ENCODE measurements at places on chromosomes 2 and 18.

- no peak for DNase-seq
Measured at GRCh38 chr2:131724019-131724418, 196.3 kb downstream of the CCDC74A start.

DNA sequence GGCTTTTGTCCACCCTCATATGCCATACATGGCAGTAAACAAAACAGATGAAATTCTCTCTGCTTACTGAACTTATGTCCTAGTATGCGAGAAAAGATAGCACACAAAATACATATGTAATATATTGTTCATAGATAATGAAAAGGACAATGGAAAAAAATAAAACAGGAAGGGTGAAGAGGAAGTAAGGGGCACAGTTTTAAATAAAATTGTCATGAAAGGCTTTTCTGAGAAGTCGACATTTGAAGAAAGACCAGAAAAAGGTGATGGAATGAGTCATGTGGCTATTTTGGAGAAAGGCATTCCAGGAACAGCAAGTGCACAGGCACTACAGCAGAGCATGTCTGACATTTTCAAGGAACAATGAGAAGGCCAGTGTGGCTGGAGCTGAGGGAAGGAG, 56.4 kb downstream of the KCNH7 start:
- DNase-seq = no peak

GRCh38 chr2:195552581-195552980, 104.4 kb upstream of the SLC39A10 start:
- DNase-seq = no peak

- DNase-seq = no peak
Measured at GRCh38 chr2:112516801-112517200, 25.5 kb upstream of the POLR1B start.

DNA sequence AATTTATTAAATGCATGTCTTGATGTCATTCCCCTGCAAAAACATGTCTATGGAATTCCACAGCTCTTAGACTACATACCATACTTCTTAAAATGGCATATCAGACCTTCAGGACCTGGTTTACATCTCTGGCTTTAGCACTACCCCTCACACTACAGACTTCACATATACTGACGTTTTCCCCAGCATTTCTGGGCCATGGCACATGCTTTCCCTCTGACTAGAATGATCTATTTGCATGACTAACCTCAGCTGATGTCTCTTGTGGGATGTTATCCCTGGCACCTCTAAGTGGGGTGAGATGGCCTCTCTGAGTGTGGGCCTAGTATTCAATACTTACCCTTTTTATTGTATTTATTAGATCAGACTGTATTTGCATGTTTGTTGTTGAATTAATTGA, 381.6 kb downstream of the ERBB4 start:
- no peak for DNase-seq

DNA sequence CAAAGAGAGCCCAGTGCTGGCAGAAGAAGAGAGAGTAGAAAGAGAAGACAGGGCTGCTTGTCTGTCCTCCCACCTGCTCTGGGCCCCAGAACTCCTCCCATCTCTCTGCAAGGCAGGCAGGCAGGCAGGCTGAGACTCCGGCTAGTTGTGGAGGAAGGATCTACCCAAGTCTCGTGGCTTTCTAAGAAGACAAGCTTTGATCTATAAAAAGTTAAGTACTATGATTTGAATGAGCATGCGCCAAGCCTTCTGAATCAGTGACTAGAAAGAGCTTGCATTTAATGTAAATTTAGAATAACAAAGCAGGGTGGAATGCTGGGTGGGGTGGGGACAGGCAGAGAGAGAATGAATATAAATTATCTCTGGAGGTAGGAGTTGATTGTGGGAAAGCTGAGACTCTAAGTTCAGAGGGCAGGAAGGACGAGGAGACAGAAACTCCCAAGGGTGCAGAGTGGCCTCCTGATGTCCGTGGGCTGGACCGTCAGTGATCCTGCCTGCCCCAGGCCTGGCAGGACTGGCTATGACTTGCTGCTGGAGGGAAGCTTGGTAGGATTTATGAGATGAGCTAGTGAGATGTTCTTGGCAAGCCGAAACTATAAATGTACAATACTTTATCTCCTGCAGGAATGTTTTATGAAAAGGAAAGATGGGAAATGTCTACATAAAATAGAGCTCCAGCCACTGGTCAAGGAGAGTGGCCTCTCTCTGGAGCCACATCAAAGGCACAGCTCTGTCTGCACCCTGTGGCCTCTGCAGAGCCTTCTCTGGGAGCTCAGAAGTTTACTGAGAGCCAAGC, 447.5 kb downstream of the TNS1 start:
- DNase-seq = no peak

- no peak for DNase-seq
Measured at GRCh38 chr18:14221689-14222088, 89.5 kb upstream of the ZNF519 start.

- no peak for DNase-seq
Measured at GRCh38 chr2:112936927-112937232, 25.9 kb downstream of the IL37 start.

GRCh38 chr18:42509750-42510415, 554.8 kb downstream of the PIK3C3 start:
- no peak for DNase-seq

DNA sequence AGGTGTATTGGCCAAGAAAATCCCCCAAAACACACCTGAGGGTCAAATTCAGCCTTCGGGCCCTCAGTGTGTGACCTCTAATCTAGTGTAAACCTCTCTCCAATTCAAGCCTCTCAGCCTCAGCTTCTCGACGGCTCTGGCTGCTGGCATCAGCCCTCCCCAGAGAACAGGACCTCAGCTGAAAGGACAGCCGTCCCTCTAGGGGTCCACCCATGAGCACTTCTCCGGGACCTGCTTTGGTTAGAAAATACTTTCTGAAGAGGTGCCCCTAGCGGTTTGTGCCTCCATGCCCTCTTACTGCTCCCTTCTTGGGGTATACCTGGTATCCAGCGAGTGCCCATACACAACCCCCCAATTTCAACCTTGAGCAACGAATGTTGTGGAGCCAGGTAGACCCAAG, 48.8 kb downstream of the INHBB start:
- no peak for DNase-seq

DNA sequence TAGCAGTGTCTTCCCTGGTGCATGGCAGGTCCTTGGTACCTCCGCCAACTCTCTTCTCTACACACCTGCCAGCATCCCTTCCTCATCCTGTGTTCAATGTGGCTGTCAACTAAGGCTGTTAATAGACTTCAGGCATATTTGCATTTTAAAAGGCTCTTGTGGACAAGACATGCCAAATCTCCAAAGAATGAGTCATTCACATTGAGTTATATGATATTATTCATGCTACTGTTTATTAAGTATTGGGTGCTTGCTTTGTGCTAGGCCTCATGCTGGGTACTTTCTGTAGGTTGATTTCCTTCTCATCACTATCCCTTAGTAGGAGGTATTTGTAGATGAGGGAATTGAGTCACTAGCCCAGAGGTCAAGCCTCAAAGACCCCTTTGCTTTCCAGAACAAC, 5.2 kb downstream of the MYO1B start:
- DNase-seq = no peak

DNA sequence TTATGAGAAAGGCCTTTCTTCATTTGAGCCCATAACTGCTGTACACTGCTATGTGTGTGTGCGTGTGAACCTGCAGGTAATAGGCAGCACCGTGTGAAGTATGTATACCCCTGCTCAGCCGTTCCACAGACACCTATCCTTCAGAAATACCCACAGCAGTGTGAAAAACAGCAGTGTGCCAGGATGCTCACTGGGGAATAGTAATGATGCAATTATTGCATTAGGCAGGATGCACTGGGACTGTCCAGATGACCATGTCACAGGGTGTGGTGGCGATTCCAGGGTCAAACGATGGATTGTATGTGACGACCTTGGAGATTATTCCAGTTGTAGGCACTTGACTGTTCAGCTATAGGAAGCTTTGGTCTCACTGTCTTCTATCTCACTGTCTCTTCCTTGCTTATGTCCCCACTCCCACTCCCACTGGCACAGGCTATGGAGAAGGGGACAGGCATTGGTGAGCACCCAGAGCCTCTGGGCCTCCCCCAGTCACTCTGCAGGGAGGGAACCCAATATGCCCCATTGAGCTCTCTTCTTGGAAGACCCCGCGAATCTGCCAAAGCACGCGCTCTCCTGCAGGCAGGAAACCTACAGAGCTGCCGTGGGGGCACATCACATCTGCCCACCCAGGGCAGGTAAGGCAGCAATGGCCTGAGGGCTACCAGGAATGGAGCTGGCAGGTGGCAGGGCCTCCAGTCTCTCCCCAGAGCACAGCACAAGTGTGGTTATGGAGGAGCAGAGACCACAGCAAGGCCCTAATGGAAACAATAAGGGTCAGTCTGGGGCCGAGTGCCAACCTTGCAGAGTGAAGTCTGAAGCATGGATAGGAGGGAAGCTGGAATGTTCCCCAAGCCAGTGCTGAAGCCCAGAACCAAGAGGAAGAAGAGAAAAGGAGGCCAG, 518.9 kb upstream of the RAB6C start:
- DNase-seq = no peak

DNA sequence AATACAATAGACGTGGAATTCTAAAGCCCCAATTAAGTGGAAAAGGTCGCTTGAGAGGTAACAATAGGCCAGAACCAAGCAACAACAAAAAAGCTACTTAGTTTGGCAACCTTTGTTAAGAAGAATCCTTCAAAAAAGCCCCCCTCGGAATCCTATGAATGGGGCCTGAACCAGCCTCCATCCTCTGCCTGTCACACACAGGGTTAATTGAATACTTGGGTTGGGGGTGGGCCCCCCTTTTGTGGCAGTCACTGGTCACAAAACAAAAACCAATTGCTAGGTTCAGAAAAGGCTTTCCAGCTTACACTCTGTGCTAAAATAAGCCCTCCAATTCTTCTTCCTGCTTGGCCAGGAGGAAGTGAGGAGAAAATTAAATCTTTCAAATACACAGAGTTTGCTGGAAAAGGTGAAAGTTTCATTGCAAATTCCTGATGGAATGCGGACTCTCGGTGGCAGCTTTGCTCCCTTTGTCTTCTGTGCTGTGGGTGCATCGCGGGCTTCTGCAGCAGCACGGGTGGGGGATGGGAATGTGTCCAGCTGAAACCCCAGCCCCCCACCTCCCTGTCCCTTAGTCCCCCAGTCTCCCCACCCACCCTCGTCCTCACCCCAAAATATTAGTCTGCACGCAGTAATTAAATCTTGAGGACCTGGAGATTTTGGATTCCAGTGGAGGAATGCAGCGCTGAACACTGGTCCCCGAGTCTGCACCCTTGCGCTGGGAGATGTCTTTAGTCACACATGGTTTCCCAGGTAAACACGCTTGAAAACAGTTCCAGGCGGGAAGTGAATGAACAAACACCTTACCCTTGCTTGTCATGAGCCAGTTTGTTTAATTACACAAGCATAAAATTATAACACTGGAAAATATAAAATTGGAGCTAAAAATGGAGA, 254.3 kb downstream of the SOX11 start:
- DNase-seq = no peak

DNA sequence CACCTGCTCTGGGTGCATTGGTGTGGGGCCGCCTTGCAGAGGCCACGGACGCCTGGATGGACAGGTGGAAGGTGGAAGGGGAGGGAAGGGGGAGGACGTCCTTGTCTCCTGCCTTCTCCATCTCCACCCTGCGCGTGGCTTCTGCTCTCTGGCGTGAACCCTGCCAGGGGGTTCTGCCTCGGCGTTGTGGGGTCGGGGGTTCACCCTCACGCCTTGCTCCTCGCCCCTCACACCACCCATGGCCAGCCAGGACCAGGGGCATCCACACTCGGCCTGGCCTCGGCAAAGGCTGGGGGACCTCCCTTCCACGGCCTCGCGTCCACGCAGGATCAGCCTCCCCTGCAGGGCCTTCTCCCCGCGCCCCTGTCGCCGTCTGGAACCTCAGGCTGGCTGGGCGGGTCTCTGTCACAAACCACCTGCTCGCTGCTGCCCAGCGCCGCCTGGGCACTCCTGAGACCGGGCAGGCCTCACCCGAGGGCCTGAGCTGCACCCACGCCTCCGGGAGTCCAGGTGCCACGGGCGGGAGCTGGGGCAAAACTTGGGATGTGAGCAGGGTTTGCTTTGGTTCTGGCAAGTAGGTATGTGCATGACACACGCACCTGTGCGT, 655.9 kb downstream of the GALR1 start:
- DNase-seq = no peak

DNA sequence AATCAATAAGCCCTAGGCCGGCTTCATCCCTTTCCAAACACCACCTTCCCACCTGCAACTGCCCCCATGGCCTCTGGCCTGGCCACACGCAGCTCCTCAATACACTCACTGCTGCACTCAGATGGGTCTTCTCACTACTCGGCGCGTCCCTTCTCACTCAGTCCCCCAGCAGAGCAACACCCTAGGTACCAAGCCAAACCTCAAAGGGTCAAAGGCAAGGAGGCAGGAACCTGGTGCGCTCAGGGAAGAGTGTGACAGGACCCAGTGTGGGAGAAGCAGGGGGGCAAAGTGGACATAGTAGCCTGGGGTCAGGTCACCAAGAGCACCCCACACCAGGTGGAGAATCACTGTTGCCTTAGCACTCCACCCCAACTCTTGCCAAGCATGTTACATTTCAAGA, 90.6 kb downstream of the TTC32 start:
- no peak for DNase-seq

DNA sequence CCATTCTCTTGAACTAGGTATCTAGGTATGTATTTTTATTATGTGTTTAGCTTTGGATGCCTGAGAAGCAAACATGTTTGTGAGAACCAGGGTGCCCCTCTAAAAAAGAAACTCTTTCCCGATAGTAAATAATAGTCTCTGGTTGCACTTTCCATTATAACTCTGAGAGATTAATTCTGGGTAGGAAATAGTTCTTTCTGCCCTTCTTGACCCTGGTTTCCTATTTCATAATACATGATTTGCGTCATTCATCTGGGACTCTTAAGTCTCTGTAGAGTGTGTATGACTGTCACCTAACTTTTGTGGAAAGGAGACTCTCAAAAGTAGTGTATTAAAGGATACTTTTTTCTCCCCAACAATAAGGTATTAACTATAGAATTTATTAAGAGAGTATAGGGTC, 31.5 kb downstream of the ACSL3 start:
- DNase-seq = no peak

- DNase-seq = no peak
Measured at GRCh38 chr2:8103085-8103708, 578.7 kb upstream of the ID2 start.

GRCh38 chr2:165149439-165149838, 54.4 kb downstream of the SCN3A start:
- DNase-seq = no peak

- DNase-seq = no peak
Measured at GRCh38 chr18:49588971-49589370, 27.1 kb downstream of the LIPG start.

GRCh38 chr2:25479761-25480160, 138.0 kb upstream of the DNMT3A start:
- no peak for DNase-seq

GRCh38 chr2:127424598-127425520, 6.6 kb downstream of the PROC start:
- no peak for DNase-seq

DNA sequence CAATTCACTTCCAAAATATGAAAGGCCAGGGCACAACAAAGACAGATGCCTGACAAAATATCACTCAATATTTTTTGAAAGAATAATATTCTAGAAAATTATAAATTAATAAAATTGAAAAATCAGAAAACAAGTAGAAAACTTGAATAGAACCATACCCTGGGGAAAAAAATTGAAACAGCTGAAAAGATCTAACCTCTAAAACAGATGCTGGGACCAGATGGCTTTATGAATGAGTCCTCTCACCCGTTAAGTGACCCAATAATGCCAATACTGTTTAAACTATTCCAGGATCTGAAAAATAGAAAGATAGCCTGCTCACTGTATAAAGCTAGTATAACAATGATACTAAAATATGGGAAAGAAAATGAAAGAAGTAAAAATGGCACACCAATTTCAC, 322.3 kb upstream of the VWC2L start:
- DNase-seq = no peak

- DNase-seq = no peak
Measured at GRCh38 chr2:27356056-27356381, 545 bp downstream of the GTF3C2 start.

GRCh38 chr2:42979870-42980763, 187.7 kb upstream of the HAAO start:
- DNase-seq = no peak

Data from activated CD8-positive, alpha-beta memory T cell treated with anti-CD3 and anti-CD28 coated beads, Interleukin-2, amount 50 U/mL, for 4 hours (primary cell).